Substantia nigra (tissue), 51 donors: ENCODE measurements at places on chromosomes 12 and 14.
A peak's percentile ranks its signal among the peaks of the same experiment; 100 is the strongest.

- DNase-seq: no peak
These were observed 10.3 kb downstream of the CCDC175 start for GRCh38 chr14:59566296-59566695.

DNA sequence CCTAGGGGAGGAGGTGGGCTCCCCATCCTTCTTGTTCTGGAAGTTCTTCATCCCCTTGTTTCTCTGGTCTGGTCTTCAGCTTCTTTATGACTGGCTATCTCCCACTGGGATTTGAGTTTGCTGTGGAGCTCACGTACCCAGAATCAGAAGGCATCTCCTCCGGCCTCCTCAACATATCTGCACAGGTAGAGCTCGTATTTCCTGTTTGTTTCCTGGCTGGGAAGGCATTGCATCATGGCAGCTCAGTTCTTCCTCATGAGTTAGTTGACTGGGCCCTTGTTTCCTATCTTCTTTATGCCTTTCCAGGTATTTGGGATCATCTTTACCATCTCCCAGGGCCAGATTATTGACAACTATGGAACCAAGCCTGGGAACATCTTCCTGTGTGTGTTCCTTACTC, 19.8 kb downstream of the ERG28 start:
- no peak for DNase-seq

- DNase-seq: no peak
These were observed 13.4 kb downstream of the ISM2 start for GRCh38 chr14:77485256-77485655.

DNA sequence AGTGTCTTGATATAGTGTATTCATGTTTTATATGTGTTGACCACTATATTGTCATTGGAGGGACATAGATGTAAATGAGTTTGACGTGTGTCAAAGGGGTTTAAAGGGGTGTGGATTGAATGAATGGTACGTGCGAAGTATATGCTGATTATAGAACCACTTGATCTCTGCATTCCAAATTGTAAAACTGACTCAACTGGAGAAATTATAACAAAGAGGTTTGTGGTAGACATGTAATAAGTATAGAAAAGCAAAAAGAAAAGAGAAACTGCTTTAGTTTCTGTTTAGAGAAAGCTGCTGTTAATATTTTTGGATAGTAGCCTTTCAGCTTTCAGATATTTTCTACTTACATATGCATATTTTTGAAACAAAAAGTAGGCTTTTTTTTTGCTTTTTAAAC, 8.9 kb upstream of the MYRFL start:
- DNase-seq: no peak

- DNase-seq: no peak
These were observed 3.9 kb downstream of the MED21 start for GRCh38 chr12:27026257-27026656.

- no peak for DNase-seq
These were observed 6.2 kb upstream of the OAS1 start for GRCh38 chr12:112900298-112901145.

DNA sequence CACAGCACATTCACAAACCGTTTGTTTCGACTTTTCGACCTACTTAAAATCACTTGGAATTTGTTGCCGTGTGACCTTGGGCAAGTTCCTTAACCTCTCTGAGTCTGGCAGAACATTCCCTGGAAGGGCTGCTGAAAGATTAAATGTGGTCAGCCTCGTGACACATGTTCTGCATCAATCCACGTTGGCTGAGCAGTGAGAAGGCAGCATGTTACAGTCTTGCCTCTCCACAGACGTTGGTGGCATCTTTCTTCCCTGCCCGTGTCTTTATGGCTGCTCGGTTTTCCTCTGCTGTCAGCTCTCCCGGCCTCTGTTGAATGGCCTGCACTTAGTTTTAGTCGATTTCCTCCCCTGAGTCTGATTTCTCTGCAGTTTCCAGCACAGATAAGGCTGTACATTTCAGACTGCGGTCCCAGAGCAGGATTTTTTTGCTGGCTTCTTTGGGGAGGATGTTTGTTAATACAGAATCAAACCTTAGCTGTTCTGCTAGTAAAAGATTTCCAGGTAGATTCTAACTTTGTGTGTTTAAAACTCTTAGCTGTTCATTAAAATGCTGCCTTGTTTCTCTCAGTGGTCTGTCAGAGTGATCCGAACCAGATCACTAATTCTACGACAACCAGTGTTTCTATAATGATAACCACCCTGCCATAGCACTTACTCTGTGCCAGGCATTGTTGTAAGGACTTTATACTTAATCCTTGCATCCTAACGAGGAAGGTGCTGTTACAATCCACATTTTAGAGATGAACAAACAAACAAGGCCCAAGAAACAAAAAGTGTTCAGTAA, 217.1 kb downstream of the CHST11 start:
- no peak for DNase-seq

- DNase-seq: no peak
These were observed 31.2 kb downstream of the HVCN1 start for GRCh38 chr12:110657747-110658146.

GRCh38 chr12:58537278-58537677, 383.0 kb downstream of the LRIG3 start:
- no peak for DNase-seq

DNA sequence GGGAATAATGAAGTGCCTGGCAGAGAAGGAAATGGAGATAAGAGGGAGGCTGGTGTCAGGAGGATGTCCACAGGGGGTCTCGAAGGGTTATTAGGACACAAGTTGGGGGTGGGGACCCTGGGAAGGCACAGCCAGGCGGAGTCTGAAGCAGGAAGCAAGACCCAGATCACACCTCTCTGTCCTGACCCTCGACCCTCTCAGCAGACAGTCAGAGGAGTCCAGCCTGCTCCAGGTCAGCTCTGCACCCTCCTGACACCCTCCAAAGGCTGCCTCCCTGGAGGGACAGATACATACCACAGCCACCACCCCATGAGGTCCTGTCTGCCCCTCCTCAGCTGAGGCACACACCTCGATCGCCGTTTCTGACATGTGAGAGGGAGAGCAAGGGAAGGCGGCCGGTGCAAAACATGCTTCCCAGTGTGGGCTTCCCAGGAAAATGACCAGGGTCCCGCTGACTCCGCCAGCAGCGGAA, 9.0 kb downstream of the BCL11B start:
- no peak for DNase-seq

DNA sequence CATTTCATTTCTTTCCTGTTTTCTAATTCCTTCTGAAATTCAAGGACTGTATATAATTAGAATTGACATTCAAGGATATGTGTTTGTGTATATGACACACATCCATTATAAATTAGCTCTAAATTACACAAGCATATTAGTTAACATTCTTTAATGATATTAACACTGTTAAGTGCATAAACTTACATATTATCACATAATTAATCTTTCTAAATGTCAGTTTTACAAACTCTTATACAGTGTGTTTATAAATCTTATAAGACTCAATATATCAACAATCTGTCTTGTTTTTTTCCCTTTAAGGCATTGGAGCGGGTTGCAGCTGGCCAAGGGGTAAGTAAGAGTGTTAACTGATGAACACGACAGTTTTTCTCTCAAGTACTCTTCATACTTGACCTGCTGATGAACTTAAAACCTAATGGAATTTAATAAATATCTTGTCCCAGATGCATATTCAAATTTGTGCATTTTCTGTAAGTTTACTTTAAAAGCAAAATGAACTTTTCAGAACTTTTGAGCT, 76.1 kb downstream of the METTL25 start:
- no peak for DNase-seq

GRCh38 chr12:57782608-57783465, at the start of gene TSFM:
TSS of gene TSFM (plus strand) at chr12:57782787. CDS start at chr12:57782802, 15 bp downstream.
- peak; percentile 92 for DNase-seq

DNA sequence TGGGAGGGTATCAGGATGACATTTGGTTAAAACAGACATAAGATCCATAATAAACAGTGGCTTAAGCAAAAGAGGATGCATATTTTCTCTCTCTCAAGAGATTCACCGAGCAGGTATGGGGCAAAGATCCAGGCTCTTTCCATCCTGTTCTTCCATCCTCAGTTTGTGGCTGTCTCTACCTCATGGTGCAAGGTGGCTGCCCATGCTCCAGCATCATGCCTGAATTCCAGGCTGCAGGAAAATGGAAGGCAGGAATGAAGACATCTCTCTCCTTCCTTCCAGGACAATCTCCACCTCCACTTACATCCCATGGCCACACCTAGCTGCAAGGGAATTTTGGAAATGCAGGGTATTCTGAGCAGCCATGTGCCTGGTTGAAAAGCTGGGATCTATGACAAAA, 136.0 kb downstream of the GLT1D1 start:
- no peak for DNase-seq

DNA sequence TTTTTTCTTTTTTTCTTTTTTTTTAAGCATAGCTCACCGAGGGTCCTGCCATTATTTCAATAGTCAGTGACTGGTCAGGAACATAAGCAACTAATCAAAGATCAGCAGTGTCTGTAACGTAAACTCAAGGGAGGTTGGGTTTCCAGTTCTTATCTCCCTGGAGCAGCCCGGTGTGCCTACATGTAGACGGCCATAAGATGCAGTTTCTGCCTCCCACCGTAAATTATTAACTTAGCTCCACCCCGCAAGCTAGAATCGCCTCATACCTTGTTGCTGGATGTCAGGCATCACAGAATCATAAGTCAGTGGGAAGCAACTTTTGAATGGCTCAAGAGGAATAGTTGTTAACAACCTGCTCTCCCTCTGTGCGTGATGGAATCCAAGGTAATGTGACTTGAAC, at the start of gene MYO1H:
Gene MYO1H (plus strand): TSS at position 312 of the 400 bp plus-strand sequence. CDS start 61 bp downstream, at position 373.
- DNase-seq: no peak

DNA sequence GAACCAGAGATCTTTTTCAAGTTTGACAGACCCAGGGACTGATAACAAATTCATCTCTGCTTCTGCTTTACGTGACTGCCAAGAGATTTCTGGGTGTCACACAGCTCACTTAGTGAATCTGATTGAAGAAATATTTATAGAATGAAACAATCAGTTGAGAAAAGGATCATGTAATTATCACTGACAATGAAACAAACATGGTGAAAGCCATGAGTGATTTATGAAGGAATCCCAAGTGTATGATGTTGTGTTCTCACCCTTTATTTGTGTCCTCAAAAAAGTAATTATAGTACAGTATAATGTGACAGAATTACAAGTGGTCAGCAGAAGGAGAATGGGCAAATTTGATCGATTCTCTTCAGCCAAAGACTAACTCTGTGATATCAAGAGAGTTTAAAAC, 177.3 kb downstream of the BMP4 start:
- no peak for DNase-seq

DNA sequence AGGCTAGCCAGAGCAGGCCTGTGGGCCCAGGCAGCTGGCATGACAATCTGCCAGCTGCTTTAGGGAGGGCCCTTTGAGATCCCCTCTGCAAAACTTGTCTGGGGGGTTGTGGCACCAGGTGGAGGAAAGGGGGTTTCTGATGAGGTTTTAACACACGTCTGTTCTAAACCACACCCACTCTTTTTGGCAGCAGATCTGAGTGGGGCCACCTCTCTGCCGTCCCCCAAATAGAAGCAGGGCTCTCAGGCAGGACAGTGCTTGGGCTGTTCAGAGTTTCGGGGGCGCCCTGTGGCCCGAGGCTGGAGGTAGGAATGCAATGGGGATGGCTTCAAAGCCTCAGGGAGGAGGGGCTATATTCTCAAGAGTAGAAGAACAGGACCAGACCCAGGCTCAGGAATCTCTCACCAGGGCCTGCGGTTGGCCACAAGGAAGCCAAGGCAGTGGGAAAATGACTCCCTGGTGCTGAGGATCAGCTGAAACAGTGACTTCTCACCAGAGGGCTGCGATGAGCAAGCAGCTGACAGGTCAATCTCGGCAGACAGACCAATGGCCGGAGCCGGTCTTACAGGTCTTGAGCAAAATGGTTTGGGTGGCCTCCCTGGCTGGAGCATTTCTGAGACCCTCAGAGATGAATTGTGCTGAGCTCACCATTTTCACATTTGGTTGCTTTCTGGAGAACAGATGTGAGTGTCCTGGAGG, 1.5 kb upstream of the KRT5 start:
- DNase-seq: no peak

- DNase-seq: peak; percentile 49
These were observed 650 bp downstream of the GALC start for GRCh38 chr14:87992346-87992717.

- peak; percentile 43 for DNase-seq
These were observed 92.1 kb downstream of the ESR2 start for GRCh38 chr14:64201921-64202545.

GRCh38 chr14:61218157-61218556, 63.0 kb downstream of the TMEM30B start:
- no peak for DNase-seq

- peak; percentile 3 for DNase-seq
These were observed 12.3 kb downstream of the DENND5B start for GRCh38 chr12:31578632-31579031.

DNA sequence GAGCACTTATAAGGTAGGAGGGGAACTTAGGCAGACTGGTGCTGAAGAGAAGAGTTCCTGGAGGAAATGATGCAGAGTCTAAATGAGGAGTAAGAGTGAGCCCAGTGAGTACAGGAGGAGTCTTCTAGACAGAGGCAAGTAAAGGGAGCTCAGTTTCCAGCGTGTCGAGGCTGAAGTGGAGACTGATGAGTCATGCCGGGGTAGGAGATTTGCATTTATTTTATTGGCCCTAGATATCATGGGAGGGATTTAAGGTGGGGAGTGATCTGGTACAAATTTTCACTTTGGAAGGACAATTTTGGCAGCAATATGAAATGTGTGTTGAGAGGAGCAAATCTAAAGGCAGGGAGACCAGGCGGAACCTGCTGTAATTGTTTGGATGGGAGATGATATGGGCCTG, 157.5 kb downstream of the TTC8 start:
- DNase-seq: no peak

DNA sequence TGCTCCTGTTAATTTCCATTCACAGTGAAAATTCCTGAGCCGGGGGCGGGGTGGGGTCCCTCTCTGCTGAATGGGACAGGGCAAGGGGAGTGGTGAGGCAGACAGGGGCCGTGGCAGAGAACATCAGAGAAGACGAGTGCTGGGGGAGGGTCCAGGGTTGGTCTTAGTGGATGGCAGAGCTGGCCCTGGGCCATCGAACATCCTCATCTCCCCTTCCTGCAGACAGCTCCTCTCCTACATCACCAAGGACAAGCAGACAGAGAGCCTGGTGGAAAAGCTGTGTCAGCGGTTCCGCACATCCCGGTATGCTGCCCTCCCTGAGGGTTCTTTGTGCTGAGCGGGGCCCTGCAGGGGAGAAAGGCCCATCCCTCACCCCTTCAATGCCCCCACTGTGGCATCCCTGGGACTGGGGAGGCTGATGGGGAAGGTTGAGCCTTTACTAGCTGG, 5.0 kb upstream of the GAPDH start:
- DNase-seq: no peak

- DNase-seq: peak; percentile 34
These were observed 103.9 kb upstream of the MYL2 start for GRCh38 chr12:111024205-111024801.

- no peak for DNase-seq
These were observed 68.8 kb downstream of the RNFT2 start for GRCh38 chr12:116806845-116807440.

DNA sequence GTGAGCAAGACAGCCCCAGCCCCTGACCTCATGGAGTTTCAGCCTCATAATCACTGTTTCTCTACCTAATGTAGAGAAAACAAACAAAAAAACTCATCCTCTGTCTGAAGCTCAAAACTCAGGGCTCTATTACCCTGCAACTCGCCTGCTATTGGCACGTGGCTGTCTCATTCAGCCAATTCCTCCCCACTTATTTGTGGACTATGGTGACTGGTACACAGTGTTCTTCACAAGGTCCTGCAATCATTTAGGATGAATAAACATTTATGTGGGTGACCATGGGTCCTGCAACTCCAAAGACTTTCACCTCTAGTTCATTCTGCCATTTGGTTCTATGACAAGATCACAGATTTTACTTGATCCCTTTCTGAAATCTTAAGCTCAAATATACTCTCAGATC, 4.7 kb downstream of the PPP2R3C start:
- no peak for DNase-seq
